ENCODE measurements at places on chromosomes 2 and 18. TPM values are rescaled to one million over a fixed set of nuclear protein-coding genes. Genes with fewer than 3 reads are reported as not detected.
A peak's percentile ranks its signal among the peaks of the same experiment; 100 is the strongest.

GRCh38 chr18:51811883-51812282 is 528.1 kb upstream of the DCC start:
- DNase-seq, result no peak
- no peaks in the 10 kb centered on the region for H3K36me3 ChIP-seq
- H3K4me1 ChIP-seq, result no peaks in the 10 kb centered on the region
- no peak overlapping the region for H3K27ac ChIP-seq
- H3K4me3 ChIP-seq, result no peak overlapping the region

GRCh38 chr2:170743530-170744239 is 26.5 kb upstream of the ERICH2 start:
- no peak overlapping the region for H3K4me3 ChIP-seq
- DNase-seq, result no peak
- no peak overlapping the region for H3K27ac ChIP-seq
- peaks cover 2% of the 10 kb centered on the region for H3K27me3 ChIP-seq
- H3K36me3 ChIP-seq, result no peaks in the 10 kb centered on the region

DNA sequence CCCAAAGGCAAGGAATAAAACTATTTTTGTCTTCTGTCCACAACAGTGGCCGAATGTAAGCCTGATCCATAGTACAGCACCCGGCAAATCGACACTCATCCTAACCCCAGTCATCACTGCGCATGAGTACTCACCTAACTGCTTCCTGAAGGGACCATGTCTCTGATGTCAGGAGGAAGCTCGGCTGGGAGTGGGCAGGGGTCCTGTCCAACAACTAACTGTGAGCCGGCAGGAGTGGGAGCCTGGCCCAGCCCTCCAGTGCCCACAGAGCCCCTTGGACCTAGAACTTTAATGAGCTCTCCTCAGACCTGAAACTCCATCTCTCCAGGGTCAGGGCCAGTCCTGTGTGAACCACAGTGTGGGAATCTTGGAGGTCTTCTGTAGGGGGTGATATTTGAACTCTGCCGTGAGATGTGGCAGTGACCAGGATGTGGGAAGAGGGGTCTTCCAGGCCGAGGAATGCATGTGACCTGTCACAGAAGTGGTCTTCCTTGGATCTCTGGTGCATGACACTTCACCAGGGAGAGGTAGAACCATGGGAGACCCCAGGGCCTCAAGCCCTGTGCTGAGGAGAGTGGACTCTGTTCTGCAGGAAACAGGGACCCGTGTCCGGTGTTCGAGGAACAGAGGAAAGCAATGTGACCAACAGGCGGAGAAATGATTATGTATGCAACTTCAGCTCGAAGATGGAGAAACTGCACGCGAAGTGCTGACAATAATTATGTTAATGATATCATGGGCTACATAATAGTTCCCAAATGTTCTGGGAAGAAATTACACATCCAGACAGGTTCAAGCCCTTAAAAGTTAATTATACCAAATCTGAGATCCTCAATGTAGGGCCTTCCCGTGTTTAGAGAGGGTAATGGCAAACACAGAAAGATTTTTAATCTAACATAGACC is 240.1 kb upstream of the HDAC4 start:
- H3K27ac ChIP-seq, result no peak overlapping the region
- H3K36me3 ChIP-seq, result no peaks in the 10 kb centered on the region
- DNase-seq, result no peak
- H3K4me3 ChIP-seq, result no peak overlapping the region

DNA sequence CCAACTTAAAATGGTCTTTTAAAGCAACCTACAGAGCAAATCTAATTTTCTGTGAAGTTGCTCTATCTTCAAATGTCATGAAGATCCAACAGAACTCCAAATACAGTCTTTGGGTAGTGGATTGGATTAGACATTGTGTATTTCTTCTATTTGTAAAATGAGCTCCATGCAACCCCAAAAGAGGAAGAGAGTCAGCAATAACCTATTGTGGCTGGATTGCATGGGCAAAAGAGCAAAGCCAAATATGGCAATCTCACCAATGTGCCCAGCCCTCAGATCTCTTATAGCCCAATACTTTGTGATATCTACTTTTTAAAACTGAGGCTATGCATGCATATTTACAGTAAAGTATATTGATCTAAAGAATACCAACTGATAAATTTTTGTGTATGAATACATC is 146.3 kb downstream of the TXNL1 start:
- H3K36me3 ChIP-seq, result peaks cover 4% of the 10 kb centered on the region
- no peak for DNase-seq

GRCh38 chr2:70552501-70553333 is 909 bp downstream of the TGFA start:
- H3K4me3 ChIP-seq, result peak overlapping the region; percentile 77
- H3K36me3 ChIP-seq, result no peaks in the 10 kb centered on the region
- peaks cover 82% of the 10 kb centered on the region for H3K27me3 ChIP-seq
- no peak for DNase-seq
- no peak overlapping the region for H3K27ac ChIP-seq
- peaks cover 18% of the 10 kb centered on the region for H3K4me1 ChIP-seq

- no peaks in the 10 kb centered on the region for H3K27me3 ChIP-seq
- no peak for DNase-seq
- no peak overlapping the region for H3K4me3 ChIP-seq
- no peaks in the 10 kb centered on the region for H3K36me3 ChIP-seq
Measured at GRCh38 chr2:9771481-9772017, 71.7 kb upstream of the TAF1B start.

DNA sequence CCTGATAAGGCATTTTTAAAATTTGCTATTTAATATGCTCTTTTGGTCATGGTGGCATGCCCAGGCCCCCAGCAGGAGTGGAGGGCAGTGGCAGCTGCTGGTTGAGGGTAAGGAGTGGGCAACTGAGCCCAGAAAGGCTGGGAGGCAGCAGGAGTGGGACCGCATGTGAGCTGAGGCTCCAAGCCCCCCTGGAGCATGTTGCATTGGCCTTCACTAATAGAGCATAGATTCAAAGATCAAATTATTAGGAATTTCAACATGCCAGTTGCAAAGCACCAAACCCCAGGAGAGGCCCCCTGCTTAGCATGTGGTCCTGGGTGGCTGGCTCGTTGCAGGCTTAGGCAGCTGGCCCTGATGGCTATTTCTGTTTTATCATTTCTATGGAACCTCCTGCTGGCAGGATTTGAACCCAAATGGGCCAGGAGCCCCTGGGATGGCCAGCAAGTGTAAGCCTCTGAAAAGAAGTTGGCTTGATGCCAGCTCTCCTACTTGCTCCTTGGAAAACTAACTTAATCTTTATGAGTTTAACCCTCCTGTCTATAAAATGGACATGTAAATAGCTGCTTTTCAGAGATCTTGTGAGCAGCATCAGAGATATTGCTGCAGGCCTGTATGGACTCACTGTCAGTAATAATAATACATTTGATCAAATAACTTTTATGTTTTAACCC is 42.1 kb upstream of the TMEM131 start:
- peaks cover 2% of the 10 kb centered on the region for H3K4me1 ChIP-seq
- DNase-seq, result no peak
- H3K27ac ChIP-seq, result no peak overlapping the region
- no peaks in the 10 kb centered on the region for H3K27me3 ChIP-seq

GRCh38 chr2:2192091-2192955 is 138.8 kb downstream of the MYT1L start:
- no peak overlapping the region for H3K4me3 ChIP-seq
- no peaks in the 10 kb centered on the region for H3K36me3 ChIP-seq
- DNase-seq, result no peak
- peaks cover 12% of the 10 kb centered on the region for H3K27me3 ChIP-seq

- no peaks in the 10 kb centered on the region for H3K4me1 ChIP-seq
- no peak overlapping the region for H3K4me3 ChIP-seq
- H3K36me3 ChIP-seq, result no peaks in the 10 kb centered on the region
- H3K27ac ChIP-seq, result no peak overlapping the region
- no peak for DNase-seq
- peaks cover 19% of the 10 kb centered on the region for H3K27me3 ChIP-seq
Measured at GRCh38 chr18:70493461-70493860, 204.6 kb downstream of the SOCS6 start.

GRCh38 chr18:6571239-6571602 is 156.5 kb upstream of the L3MBTL4 start:
- no peaks in the 10 kb centered on the region for H3K27me3 ChIP-seq
- H3K4me1 ChIP-seq, result peaks cover 37% of the 10 kb centered on the region
- no peak overlapping the region for H3K4me3 ChIP-seq
- no peak overlapping the region for H3K27ac ChIP-seq

GRCh38 chr2:130987519-130988425 is 105.5 kb downstream of the FAM168B start:
- no peak for DNase-seq
- no peak overlapping the region for H3K4me3 ChIP-seq
- H3K27me3 ChIP-seq, result peaks cover 6% of the 10 kb centered on the region
- H3K36me3 ChIP-seq, result no peaks in the 10 kb centered on the region
- H3K4me1 ChIP-seq, result no peaks in the 10 kb centered on the region

DNA sequence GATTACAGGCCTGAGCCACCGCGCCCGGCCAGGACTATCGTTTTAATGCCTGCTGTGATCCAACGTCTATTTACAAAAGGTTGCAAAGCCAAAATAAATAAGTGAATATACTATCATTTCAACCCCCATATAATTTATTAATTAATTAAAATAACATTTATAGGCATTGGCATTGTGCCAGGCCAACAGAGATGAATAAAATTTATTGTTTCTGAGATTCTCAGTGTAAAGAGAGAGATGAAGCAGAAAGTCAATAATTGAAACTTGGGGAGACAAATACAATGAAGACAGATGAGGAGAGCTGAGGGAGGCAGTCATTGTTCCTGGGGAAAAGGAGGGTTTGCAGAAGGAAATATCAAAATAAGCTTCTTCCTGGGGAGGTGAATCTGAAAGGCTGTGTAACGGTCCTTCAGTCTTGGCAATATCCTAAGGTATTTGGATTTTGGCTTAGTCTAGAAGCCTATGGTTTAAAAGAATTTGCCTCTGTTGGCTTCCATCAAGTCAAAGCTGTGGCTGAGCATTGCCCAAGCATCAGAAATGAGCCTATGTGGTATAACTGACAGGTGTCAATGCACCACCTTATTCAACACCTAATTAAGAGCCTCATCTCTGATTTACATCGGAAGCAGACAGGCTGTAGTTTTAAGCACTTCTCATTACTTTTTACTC is 31.5 kb downstream of the KCNE4 start:
- H3K27ac ChIP-seq, result no peak overlapping the region
- H3K4me1 ChIP-seq, result peaks cover 11% of the 10 kb centered on the region
- DNase-seq, result no peak

The SKOR2 gene
- not detected for total RNA-seq

The BOLA3 gene
- total RNA-seq, result 17.0 TPM

The RUFY4 gene
- total RNA-seq, result not detected

The CCDC85A gene
- total RNA-seq, result 1.9 TPM

The TTC21B gene
- total RNA-seq, result 33.8 TPM

The STPG4 gene
- not detected for total RNA-seq
